ENCODE measurements at places on chromosomes 6 and 20.

DNA sequence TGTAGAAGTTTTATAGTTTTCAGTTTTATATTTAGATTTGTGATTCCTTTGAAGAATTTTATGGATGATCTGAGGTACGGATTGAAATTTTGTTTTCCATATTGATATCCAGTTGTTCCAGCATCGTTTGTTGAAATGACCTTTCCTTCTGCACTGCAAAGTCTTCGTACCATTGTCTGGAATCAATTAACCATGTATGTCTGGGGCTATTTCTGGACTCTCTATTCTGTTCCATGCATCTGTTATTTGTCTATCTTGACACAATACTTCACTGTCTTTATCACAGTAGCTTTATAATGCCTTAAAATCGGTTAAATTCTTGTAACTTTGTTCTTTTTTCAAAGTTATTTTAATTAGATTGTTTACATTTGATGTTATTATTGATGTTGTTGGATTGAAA, 154.9 kb downstream of the FARS2 start:
- no peak for DNase-seq

DNA sequence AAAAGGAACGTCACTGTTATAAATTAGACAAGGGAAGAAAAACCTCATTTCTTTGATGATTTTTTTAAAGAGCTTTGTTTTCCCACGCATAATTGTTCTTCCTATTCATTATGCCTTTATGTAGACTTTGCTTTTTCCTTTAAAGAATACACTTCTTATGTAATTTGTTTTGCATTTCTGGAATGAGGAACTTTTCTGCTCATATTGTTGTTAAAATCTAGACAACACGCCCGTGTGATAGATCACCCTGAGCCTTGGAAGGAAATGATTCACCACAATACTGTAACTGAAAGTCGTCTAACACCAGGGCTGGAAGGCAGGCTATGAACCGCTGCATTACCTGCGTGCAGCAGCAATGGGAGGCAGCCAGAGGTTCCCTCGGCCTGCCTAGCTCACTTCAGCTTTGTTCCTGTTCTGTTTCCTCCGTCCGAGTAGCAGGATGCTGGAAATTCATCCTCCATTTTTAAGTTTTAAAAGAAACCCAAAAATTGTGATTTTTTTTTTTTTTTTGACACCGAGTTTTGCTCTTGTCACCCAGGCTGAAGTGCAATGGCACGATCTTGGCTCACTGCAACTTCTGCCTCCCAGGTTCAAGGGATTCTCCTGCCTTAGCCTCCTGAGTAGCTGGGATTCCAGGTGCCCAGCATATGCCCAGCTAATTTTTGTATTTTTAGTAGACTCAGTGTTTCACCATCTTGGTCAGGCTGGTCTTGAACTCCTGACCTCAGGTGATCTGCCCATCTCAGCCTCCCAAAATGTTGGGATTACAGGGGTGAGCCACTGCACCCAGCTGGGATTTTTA, 49.6 kb upstream of the ZNF217 start:
- DNase-seq = peak; percentile 78

DNA sequence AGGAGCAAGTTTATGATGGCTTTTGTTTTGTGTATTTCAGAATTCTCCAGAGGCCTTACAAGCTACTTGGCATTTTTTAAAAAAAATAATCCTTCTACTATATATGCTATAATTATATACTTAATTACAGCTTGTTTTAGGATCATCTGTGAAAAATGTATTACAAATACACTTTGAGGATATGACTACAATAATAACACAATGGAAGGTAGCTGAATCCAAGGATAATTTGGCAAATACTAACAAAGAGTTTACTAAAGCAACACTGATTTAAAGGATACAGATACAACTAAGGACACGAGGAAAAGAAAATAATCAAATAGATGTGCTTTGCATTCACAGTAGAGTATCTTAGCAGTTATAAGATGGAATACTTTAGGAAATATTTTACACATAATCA, 381.9 kb upstream of the CITED2 start:
- no peak for DNase-seq

DNA sequence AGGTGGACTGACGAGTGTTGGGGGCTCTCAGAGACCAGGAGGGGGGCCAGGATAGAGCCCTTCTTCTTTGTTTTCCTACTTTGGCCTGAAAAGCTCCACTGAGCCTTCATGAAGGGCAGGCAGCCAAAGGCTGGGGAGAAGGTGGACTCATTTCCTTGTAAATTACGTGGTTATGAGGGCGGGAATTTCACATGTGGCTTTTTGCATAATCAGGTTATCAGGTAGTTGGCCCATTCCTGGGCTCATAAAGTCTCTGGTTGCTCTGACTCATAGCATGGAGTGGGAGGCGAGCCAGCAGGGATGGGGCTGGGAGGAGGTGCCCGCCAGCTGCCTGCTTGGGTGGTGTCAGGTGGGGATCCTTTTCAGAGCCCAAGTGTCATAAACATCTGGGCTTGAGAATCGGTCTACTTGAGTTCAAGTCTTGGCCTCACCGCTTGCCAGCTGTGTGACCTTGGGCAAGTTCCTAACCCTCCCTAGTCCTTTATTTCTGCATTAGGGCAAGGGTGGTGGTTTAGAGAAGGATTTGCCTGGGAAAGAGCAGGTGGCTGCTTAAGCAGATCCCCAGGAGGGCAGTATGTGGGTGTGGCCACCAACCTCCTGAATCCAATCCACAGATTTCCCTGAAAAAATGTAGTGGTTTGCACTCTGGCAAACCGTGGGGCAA, 26.5 kb upstream of the RNF24 start:
- DNase-seq = no peak

DNA sequence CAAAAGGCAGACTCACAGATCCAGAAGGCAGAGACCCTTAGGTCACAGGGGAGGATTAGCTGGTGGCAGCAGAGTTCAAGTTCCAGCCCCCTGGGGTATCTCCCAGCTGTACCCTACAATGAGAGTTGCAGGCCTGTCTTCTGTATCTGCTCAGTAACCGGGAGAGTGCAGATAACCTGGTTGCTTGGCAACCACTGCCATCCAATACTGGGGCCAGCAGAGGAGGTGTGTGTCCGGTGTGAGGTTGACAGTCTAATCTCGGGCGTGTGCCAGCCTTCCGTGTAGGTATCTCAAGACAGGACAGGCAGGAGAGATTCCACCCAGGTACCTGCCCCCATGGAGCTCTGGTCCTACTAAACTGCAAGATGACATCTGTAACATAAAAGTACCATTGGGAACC, 56.6 kb upstream of the TBC1D7 start:
- no peak for DNase-seq

- DNase-seq = no peak
Observed at GRCh38 chr20:10090588-10091166, 55.9 kb downstream of the ANKEF1 start.

GRCh38 chr6:114195027-114195365, 147.8 kb downstream of the HS3ST5 start:
- DNase-seq = no peak

- no peak for DNase-seq
Observed at GRCh38 chr6:1715336-1715735, 105.6 kb downstream of the FOXC1 start.

GRCh38 chr6:157283330-157283898, 39.9 kb downstream of the TMEM242 start:
- DNase-seq = no peak

GRCh38 chr6:96653181-96653580, 90.3 kb downstream of the FHL5 start:
- DNase-seq = no peak

GRCh38 chr6:17871189-17871519, 116.3 kb downstream of the KIF13A start:
- DNase-seq = no peak
